A549 treated with RU486 at 1 μM for 4 hours (cell line): ENCODE measurements at places on chromosomes 13 and 19. TPM values are rescaled to one million over a fixed set of nuclear protein-coding genes. Genes with fewer than 3 reads are reported as not detected.

The URAD gene
- total RNA-seq: not detected in 5 replicates

The KLK3 gene
- total RNA-seq: not detected in 5 replicates

The LAMP1 gene
- total RNA-seq: 75.2 to 96.8 TPM (median 91.3 TPM) in 5 replicates

The TUBB4A gene
- total RNA-seq: 4.9 to 6.8 TPM (median 6.2 TPM) in 5 replicates

The OR4F17 gene
- not detected in 5 replicates for total RNA-seq

The DAND5 gene
- total RNA-seq: not detected in 5 replicates

The C19orf81 gene
- total RNA-seq: 7.1 to 13.3 TPM (median 9.7 TPM) in 5 replicates

The LRP3 gene
- 31.6 to 61.9 TPM (median 53.0 TPM) in 5 replicates for total RNA-seq

The POU2F2 gene
- 0.28 to 0.62 TPM (median 0.47 TPM) in 5 replicates for total RNA-seq

The ZNF302 gene
- total RNA-seq: 9.6 to 18.7 TPM (median 15.2 TPM) in 5 replicates

The TNNT1 gene
- 116 to 151 TPM (median 125 TPM) in 5 replicates for total RNA-seq

The CCDC159 gene
- total RNA-seq: 4.4 to 6.4 TPM (median 5.7 TPM) in 5 replicates

The CACNA1A gene
- 0.07 to 0.37 TPM (median 0.25 TPM) in 4 of 5 replicates, not detected in the other for total RNA-seq

The ZNF491 gene
- total RNA-seq: not detected in 5 replicates

The SHANK1 gene
- 0.02 to 0.53 TPM (median 0.16 TPM) in 5 replicates for total RNA-seq

The KLK12 gene
- not detected in 5 replicates for total RNA-seq

The NCR1 gene
- total RNA-seq: not detected in 5 replicates

The SYNE4 gene
- 0.13 to 0.72 TPM (median 0.28 TPM) in 5 replicates for total RNA-seq

The SLC10A2 gene
- not detected in 5 replicates for total RNA-seq

The CEACAM7 gene
- total RNA-seq: 0.24 TPM in 1 of 5 replicates, not detected in the others

The CCDC8 gene
- not detected in 5 replicates for total RNA-seq

The ITGBL1 gene
- 0.97 to 1.8 TPM (median 1.6 TPM) in 5 replicates for total RNA-seq

The PRR19 gene
- 3.9 to 5.0 TPM (median 3.9 TPM) in 5 replicates for total RNA-seq

The TIMM13 gene
- total RNA-seq: 51.4 to 132 TPM (median 116 TPM) in 5 replicates

The ANKRD27 gene
- total RNA-seq: 29.3 to 40.9 TPM (median 39.5 TPM) in 5 replicates

The CDX2 gene
- 0.64 to 1.4 TPM (median 0.78 TPM) in 5 replicates for total RNA-seq

The SMIM44 gene
- total RNA-seq: not detected in 5 replicates

The SLC46A3 gene
- 0.72 to 2.0 TPM (median 1.7 TPM) in 5 replicates for total RNA-seq

The FOXO1 gene
- 2.2 to 4.4 TPM (median 3.9 TPM) in 5 replicates for total RNA-seq

The ZNF613 gene
- 0.67 to 1.2 TPM (median 0.91 TPM) in 5 replicates for total RNA-seq

The FBN3 gene
- total RNA-seq: not detected in 5 replicates

The ARHGEF1 gene
- 76.4 to 121 TPM (median 100 TPM) in 5 replicates for total RNA-seq

The KIR2DL4 gene
- not detected in 5 replicates for total RNA-seq

The SMIM24 gene
- total RNA-seq: 0.61 to 0.89 TPM (median 0.70 TPM) in 5 replicates

The GFY gene
- total RNA-seq: 0.12 to 0.28 TPM (median 0.17 TPM) in 4 of 5 replicates, not detected in the other

The FLT1 gene
- 0.02 to 0.06 TPM in 2 of 5 replicates, not detected in the others for total RNA-seq

The USHBP1 gene
- total RNA-seq: not detected in 5 replicates

The ERICH6B gene
- not detected in 5 replicates for total RNA-seq

The APC2 gene
- total RNA-seq: 0.69 to 2.1 TPM (median 1.3 TPM) in 5 replicates

The SCN1B gene
- total RNA-seq: 9.6 to 19.7 TPM (median 15.9 TPM) in 5 replicates

The FGF9 gene
- not detected in 5 replicates for total RNA-seq

The ZNF227 gene
- total RNA-seq: 9.7 to 13.8 TPM (median 11.0 TPM) in 5 replicates

The ELSPBP1 gene
- not detected in 5 replicates for total RNA-seq

The ADGRE1 gene
- 4.3 to 6.9 TPM (median 5.2 TPM) in 5 replicates for total RNA-seq

The TMEM143 gene
- 3.7 to 5.7 TPM (median 3.9 TPM) in 5 replicates for total RNA-seq
